Epithelial cell of esophagus (primary cell): ENCODE measurements at places on chromosomes 6 and 20.

GRCh38 chr20:23794841-23795240 is 31.7 kb downstream of the CST2 start:
- no peak for DNase-seq

DNA sequence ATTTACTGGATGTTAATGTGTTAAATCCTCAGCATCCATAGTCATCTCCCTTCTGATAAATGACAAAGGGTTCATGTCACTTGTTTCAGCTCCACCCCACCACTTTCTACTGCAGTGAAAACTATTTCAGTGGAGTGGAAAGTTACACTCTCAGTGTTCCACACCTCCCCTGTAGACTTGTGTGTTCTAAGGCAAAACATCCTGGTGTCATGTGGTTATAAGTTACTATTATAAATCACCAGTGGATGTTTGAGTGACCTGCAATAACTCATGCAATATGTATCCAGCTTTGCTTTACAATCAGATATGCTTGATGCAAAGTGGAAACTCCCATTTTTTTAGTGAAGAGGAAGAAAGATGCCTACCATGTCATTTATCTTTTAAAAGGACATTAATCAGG is 82.1 kb upstream of the LTV1 start:
- no peak for DNase-seq

- peak; percentile 94 for DNase-seq
Observed at GRCh38 chr20:37994512-37994911, 38.7 kb downstream of the TTI1 start.

DNA sequence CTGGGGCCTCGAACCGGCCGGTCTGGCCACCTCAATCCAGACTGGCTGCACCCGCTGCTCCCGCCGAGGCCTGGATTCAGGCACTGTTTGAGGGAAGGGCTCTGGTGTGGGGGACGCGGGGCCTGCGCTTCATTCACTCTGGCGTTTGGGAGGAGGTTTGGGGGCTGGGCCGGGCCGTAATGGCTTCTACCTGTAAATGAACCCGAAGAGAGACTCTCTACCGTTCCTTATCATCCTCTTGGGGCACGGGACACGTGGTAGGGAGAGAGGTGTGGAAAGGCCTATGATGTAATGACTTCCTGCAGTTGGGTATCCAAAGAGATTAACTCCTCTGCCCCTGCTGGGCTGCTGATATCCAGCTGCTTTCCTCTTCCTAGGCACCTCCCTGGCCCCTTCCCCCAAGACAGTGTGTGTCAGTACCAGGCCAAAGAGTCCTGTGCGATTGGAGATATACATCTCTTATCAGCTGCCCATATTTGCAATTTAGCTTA is 1.8 kb downstream of the FOXO3 start:
- DNase-seq: peak; percentile 90

DNA sequence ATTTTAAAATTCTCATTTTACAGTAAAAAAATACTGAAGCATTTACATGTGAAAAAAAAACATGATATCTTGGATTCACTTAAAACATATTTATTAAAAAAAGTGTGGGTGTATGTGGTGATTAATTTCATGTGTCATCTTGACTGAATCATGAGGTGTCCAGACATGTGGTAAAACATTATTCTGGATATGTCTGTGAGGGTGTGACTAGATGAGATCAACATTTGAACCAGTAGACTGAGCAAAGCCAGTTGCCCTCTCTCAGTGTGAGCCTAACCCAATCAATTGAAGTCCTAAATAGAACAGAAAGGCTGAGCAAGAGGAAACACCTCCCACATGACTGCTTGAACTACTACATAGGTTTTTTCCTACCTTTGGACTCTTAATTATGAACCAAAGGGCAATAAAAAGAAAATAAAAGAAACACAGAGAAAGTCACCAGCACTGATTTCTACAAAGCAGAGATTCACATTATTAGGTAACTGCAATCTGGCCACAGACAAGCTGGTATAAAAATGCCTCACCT is 90.5 kb upstream of the VGLL2 start:
- peak; percentile 89 for DNase-seq

GRCh38 chr6:87667032-87667431 is 35.0 kb downstream of the AKIRIN2 start:
- DNase-seq: no peak

DNA sequence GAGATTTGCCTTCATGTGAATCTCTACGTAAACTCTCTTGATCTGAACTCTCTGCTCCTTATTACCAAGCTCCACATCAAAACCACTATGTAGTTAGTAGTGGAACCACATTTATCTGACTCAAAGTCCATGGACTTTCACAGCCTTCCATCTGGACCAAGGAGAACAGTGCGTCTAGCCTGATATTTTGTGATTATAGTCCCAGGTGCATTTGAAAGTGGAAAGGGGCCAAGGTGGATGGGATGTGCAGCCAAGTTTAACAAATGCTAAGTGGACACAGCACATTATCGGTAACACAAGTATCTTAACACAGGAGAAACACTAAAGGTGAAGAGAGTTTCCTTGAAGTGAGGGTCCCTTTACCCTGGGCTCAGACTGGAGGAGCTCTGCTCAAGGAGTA is 281.2 kb upstream of the SGK1 start:
- no peak for DNase-seq

- DNase-seq: no peak
Observed at GRCh38 chr6:14824484-14825275, 421.2 kb upstream of the JARID2 start.

DNA sequence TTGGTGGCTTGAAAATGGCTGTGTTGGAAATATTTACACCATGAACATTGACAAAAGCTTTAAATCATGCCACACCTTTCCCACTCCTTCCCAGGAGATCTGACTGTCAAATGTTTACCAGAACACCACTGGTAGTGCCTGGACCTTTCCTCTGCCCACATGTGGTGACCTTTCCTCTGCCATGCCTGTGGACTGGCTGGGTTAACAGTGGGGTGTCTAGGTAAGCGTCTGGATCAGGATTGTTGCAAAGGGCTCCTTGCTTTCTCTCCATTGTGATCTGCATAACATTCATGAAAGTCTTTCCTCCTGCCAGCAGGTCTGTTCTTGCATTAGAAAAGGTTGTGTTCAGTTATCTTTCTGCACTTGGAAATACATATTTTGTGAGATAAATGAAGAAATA is 572.7 kb downstream of the DHX35 start:
- DNase-seq: no peak

DNA sequence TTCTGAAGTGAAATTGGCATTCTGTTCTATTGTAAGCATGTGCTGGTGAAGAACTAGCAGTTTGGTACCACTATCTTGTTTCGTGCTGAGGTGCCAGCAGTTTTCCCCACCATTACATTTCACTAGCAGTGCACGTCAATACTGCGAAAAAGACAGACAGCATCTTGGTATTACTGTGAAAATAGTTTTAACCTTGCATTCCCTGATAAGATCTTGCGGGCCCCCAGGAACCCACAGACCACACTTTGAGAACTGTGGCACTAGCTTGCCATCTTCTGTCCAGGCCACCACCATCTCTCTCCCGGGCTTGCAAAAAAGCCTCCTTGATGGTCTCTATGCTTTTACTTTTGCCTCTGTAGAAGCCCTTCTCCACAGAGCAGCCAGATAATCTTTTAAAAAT is 185.7 kb downstream of the BACH2 start:
- DNase-seq: no peak

- DNase-seq: no peak
Observed at GRCh38 chr6:90631046-90631445, 44.2 kb upstream of the MAP3K7 start.

GRCh38 chr6:15421945-15422733 is 176.3 kb downstream of the JARID2 start:
- no peak for DNase-seq

DNA sequence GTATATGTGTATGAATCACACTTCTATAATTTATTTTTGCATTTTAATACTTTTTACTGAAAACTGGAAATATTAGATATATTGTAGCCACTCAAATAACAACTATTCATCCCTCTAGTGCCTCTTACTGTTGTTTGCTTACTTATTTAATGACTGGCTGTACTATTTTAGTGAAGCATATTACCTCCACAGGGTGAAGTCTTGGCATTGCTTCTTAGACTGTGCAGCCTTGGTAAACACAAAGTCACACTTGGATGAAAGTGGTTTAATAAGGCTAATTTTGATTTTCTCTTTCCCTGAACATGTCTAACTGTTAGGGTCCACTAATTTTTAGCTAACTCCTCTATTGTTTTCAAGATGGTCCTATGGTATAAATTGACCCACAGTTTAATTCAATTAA is 1043.2 kb upstream of the ADGRB3 start:
- DNase-seq: no peak

- no peak for DNase-seq
Observed at GRCh38 chr20:11895861-11896387, 21.8 kb upstream of the BTBD3 start.

- DNase-seq: no peak
Observed at GRCh38 chr6:42260972-42261371, 43.3 kb upstream of the MRPS10 start.

GRCh38 chr6:138722425-138723371 is 50.9 kb upstream of the CCDC28A start:
- peak; percentile 26 for DNase-seq

DNA sequence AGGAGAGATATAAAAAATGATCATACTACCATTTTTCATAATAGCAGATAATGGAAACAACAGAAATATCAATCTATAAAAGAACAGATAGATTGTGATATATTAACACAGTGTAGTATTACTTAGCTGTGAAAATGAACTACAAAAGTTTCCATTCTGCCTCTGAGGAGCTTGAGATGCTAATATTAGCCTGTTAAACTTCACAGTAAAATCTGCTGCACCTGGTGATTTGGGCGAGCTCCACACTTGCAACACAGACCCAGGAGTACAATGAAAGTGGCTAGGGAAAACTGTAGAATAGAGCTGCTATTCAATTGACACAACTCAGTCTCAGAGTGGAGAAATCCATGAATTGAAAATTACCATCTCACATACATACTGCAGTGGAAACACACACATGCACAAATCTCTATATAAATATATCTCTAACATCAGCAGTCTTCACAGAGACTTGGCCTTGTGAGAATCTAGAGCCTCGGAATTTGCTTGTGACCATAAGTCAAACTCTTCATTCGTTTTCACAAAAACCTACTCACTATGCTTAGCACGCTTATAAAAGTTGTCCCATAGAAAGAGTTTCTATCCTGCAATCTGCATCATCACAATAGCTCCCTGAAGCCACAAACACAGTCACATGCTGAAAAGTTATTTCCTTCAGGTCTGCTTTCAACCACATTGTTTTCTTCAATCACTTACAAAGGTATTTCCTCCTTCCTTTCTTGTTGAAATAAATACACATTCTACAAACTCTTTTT is 133.0 kb downstream of the PAK5 start:
- no peak for DNase-seq

- DNase-seq: no peak
Observed at GRCh38 chr20:62583424-62583920, 58.8 kb upstream of the SLCO4A1 start.

DNA sequence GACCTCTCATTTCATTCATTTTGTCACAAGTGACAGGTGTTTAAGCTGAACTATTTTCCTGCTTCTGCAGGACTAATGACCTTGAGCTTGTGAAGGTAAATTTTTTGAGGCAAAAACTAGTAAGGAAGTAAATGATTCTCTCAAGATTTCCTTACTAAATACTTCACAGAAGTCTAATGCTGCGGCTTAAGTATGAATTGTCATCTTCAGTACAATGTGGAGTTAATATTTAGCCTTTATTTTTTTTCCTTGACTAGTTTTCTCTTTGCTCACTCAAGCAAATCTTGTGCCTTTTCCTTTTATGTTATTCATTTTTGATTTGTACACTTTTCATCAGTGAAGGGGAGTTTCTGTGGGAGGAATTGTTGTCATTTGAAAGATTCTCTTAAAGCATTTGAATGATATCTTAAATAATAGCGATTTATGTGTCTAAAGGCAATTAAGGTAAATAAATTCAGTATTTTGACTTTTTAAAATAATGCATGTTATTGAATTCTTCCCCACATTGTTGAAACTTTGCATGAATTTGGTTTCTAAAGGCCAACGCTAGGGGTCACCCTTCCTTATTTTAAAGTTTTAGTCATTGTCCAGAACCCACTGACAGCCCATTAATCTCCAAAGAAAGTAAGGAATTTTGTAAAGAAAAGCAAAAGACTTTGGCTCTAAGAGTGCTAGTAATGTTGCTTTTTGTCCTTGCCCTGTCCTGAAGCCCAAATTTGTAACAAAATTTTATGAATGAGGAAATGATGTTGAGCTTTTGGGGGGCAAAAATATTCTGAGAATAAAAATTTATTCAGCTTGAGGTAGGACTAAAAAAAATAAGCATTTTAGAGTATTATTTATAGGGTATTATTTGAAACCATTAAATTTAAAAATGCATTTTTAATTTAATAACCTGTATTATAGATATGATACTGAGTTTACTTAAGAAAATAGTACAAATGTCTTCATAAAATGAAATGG is 157.4 kb upstream of the LAMA2 start:
- peak; percentile 51 for DNase-seq

DNA sequence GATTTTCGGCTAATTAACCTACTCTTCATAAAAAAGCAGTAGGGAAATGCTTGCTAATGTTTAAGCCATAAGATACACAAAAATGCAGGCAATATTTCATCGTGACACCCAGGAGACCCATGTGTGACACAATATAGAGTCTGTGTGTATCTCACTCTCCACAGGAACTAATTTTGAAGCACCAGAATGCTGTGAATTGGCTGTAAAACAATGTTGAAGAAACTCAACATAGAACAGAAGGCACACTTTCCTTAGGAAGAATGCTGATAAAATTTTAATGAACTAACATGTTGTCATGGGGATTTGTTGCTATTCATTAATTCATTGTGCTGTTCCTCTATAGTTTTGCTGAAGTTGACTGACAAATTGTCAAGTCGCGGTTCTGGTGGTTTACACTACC is 249.4 kb upstream of the TFAP2D start:
- DNase-seq: no peak

DNA sequence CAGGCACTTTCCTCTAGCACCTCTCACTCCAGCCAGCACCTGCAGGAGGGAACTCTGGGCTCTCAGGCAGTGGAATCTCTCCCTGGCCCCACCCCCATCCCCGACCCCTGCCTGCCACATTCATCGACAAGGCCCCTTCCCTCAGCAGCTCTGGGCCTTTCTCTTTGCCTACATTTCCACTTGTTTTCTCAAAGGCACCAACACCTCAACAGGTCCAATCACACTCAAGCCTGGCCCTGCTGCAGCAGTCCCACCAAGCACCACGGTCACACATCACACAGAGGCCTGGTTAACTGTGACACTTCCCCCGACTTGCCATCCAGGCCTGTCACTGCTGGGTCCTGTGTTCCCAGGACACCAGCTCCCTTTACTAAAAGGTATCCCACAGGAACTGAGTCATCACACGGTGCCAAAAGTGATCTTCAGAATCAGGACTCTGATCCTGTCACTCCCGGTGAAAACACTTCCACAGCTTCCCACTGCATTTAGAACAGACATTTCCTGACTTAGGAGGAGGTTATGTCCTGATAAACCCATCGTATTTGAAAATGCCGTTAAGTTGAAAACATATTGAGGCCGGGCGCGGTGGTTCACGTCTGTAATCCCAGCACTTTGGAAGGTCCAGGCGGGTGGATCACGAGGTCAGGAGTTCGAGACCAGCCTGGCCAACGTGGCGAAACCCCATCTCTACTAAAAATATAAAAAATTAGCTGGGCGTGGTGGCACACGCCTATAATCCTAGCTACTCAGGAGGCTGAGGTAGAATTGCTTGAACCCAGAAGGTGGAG is 54.9 kb downstream of the MYH7B start:
- DNase-seq: no peak
